ENCODE measurements at places on chromosomes 4 and X.

GRCh38 chr4:154739111-154739510 lies 4.7 kb upstream of the LRAT start:
- DNase-seq = no peak

DNA sequence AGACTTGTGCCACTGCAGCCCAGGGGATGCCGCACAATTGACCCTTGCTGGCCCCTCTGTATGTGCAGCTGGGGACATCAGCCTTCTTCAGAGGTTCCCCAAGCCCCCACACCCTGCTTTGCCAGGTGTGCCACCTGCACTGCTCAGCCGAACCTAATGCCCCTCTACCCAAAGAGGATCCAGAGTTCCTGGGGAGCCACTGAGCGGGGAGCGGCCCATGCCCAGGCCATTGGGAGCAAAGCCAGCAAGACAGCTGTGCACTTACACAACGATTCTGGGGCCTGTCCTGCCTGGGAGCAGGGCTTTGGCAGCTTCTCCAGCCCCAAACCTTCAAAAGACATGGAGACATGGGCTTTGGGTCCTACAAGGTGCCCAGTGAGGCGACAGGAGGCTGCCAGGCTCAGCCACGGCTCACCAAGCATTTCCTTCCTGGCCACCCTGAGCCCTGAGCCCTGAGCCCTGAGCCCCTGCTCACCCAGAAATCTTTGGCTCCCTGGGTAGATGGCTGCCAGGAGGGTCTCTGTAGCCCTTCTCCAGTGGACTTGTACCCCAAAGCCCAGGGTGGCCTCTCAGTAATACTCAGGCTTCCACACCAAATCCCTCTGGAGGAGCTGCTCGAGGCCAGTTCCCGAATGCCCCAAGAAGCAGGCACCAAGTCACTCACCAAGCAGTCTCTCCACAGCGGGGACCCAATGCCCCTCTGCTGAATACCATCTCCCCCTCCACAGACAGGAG lies 13.0 kb downstream of the PNMA6E start:
- DNase-seq = no peak

- DNase-seq = no peak
These were observed 145.7 kb downstream of the RAPGEF2 start for GRCh38 chr4:159248384-159249178.

DNA sequence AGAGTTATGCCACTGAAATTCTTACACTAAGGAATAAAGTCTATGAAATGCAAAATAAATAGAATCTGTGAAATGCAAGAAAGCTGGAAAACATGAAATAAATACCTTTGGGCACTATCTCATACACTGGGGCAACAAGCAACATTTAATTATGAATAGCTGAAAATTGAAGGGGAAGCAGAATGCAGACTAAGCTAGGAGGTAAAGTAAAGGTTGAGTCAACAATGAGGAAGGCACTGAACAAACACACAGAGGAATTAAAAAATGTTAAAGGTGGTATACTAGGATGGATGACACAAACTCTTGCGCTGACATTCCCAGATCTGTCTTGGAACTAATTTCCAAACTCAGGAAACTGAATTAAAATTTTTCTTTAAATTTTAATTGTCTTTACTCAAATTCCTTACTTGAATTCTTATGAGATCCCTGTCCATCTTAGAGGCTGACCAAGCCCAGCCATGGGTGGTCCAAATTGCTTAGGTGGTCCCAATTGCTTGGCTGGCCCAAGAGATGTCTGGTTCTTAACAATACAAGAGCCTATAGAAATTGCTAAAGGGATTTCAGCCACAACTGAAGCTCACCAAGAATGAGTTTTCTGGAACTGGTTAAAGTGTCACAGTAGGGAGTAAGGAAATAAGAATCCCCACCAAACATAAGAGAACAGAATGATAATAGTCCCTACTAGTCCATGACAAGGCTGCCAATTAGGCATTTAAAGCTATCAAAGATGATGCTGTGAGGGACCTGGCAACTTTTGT lies 41.3 kb upstream of the ZCCHC13 start:
- DNase-seq = no peak

GRCh38 chr4:37981844-37982720 lies 21.9 kb downstream of the PTTG2 start:
- no peak for DNase-seq

DNA sequence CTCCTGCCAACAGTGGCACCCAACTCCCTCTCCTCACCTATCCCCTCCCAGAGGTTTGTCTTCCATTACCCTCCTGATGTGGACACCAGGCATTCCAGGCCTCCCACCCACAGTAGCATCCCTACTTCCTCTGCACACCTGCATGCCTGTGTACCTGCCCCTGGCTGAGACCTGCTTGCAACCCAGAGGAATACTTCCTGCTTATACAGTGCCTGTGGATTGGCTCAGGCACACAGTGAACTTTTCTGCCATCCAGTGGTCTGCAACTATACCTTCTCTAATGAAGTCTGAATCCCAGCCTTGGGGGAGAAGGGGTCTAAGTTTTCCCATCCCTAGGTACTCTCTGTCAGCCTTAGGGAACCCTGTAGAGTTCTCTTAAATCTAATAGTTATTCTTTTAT lies 169.9 kb downstream of the IQCM start:
- DNase-seq = no peak

DNA sequence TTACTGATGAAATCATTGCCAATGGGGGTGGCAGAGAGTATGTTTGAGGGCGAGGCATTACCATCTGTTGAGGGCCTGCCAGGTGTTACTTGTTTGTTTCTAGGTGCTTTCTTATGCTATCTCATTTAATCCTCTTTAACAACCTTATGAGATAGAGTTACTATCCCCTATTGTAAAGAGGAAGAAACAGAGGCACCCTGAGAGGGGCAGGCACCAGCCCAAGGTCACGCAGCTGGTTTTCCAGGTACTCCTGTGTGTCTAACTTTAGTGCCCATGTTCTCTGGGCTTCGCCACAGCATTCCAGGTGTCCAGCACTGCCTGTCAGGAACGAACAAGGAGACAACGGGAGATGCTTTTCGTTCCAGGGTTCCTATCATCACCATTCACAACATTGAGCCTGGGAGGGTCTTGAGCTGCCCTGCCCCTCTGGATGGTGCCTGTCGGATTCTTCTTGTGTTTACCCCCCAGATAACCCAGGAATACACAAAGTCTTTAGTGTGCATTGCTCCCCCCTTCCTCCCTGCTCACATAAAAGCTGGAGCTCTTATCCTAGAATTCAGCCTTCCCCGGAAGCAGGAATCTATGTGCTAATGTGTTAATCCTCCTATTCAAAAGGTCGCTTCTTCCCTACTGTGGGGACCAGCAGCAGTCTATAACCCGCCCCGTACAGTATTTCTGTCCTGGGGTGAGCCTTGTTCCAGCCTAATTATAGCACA lies 24.9 kb upstream of the GPC4 start:
- no peak for DNase-seq

- no peak for DNase-seq
These were observed 3.5 kb downstream of the S100P start for GRCh38 chr4:6697131-6697530.

- no peak for DNase-seq
These were observed 17.6 kb downstream of the PDLIM5 start for GRCh38 chr4:94469221-94469784.

All from GM12865 (cell line).